Right forelimb (tissue), 1 donor: ENCODE measurements at places on chromosomes 16 and 17.
A peak's percentile ranks its signal among the peaks of the same experiment; 100 is the strongest.

DNA sequence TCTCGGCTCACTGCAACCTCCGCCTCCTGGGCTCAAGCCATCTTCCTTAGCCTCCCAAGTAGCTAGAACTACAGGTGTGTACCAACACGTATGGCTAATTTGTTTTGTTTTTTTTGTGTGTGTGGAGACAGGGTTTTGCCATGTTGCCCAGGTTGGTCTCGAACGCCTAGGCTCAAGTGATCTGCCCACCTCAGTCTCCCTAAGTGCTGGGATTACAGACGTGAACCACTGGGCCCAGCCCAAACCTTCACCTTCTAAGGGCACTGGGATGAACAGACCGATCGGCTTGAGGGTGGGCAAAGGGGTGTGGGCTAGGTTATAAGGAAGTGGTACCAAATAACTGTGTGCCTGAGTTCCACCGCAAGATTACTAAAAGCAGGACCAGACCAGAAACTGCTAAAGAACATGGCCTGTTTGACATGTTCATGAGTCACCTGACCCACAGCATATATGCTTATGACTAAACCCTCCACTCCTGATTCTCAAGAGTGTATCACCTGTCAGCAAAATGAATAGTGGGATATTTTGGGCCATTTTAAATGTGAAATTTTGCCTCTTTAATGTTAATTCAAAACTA lies 8.1 kb downstream of the TMEM97 start:
- no peak for DNase-seq

DNA sequence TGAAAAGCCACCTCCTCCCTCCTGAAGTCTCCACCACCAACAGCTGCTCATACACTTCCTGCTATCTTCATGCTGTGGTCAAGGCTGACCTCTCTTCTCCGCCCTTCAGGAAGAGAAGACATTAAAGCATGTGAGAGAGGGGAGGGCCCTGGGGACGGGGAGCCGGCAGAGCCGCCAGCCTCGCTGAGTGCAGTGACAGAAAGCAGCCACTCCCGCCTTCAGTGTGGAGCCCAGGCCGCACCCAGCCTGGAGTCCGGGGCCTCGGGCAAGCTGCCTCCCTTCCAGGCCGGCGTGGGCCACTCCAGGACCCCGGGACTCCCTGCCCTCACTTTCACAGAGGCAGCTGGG lies 94.7 kb upstream of the TNRC6C start:
- DNase-seq = no peak

- DNase-seq = peak; percentile 47
Observed at GRCh38 chr17:75773808-75774470, 8.9 kb upstream of the GALK1 start.

DNA sequence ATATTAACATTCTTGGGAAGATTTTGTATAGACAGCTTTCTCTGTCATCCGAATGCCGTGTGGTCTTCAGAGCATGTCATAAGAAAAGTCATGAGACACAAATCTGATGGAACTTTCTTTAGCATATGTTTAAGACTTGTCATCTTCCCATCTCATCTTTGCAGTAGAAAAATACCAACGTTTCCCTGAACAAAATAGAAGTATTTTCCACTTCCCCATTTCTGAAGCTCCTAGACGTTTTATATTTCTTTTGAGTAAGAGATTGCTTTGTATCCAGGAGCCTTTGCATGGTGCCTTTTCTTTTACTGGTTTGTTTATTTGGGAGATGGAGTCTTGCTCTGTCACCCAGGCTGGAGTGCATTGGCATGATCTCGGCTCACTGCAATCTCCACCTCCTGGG lies 235.1 kb downstream of the PRKCA start:
- no peak for DNase-seq

- no peak for DNase-seq
Observed at GRCh38 chr16:61042737-61043136, 993.5 kb downstream of the CDH8 start.

GRCh38 chr17:50831471-50831928 lies 3.9 kb upstream of the WFIKKN2 start:
- peak; percentile 91 for DNase-seq

GRCh38 chr17:40219594-40220338 lies 662 bp downstream of the WIPF2 start:
- DNase-seq = peak; percentile 89

DNA sequence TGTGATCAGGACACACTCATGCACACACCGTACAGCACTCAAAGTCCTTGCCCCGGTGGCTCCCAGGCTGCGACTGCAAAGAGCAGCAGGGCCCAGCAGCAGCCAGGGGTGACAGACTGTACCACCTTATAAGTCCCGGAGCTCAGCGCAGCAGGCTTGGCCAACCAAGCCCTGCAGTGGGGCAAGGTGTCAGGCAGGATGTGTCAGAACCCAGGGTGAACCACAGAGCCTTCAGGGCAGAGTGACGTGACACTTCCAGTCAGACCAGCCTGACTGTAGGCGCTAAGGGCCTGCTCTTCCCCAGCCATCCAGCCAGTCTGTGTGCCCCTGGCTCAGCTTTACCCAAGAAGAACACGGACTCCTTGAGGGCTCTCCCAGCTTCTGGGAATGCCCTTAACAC lies 204.1 kb downstream of the COPRS start:
- DNase-seq = no peak

GRCh38 chr16:49828533-49829267 lies 27.2 kb downstream of the ZNF423 start:
- DNase-seq = no peak

DNA sequence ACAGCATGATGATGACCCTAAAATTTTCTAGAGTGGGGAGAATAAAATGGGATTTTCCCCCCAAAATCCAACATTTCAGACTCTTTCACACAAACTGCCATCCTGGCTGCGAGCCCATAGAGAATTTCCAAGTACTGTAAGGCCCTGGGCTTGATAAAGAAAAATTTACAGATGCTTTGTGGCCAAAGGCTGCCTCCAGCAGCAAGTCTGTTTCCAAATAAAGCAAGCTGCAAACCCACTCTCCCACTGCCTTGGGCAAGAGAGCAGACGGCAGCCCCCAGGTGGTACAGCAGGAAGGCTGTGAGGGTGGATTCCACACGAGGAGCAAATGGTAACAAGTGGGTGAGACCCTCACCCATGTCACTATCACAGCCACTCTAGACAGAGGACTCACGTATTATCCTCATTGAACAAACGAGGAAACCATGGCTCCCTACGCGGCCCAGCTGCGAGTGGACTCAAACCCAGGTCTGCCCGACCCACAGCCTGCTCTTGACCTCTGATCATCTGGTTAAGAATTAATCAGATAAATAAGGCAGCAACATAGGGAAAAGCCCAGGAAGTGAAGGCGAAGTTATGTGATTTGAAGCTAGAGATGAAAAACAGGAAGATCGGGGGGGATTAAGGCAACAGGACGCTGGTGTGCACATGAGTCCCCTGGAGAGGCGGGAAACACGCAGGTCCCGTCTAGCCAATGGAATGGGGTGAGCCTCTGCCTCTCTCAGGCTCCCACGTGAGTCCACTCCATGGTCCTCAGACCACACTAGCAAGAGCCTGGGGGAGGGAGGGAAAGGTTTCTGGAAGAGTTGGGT lies 37.4 kb downstream of the AXIN2 start:
- no peak for DNase-seq

DNA sequence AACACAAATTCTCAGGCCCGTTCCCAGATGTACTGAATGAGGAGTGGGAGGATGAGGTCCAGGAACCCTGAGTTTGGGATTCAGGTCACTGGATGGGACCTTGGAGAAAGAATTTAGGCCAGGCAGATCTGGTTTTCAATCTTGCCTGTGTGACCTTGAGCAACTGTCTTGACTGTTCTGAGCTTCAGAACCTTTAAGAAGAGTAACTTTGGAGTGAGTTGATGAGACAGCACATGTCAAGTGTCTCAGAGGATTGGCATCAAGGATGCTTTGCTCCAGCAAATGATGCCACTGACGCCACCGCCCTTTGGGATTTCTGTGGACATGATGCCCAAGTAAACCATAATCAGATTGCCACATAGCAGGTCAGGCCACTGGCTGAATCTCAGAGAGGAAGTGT lies 56.2 kb upstream of the DNAJA2 start:
- no peak for DNase-seq

- no peak for DNase-seq
Observed at GRCh38 chr17:44367231-44367979, 3.8 kb upstream of the FAM171A2 start.

- no peak for DNase-seq
Observed at GRCh38 chr16:78648517-78648916, 549.1 kb downstream of the WWOX start.

- no peak for DNase-seq
Observed at GRCh38 chr17:56297184-56297583, 143.9 kb downstream of the ANKFN1 start.

DNA sequence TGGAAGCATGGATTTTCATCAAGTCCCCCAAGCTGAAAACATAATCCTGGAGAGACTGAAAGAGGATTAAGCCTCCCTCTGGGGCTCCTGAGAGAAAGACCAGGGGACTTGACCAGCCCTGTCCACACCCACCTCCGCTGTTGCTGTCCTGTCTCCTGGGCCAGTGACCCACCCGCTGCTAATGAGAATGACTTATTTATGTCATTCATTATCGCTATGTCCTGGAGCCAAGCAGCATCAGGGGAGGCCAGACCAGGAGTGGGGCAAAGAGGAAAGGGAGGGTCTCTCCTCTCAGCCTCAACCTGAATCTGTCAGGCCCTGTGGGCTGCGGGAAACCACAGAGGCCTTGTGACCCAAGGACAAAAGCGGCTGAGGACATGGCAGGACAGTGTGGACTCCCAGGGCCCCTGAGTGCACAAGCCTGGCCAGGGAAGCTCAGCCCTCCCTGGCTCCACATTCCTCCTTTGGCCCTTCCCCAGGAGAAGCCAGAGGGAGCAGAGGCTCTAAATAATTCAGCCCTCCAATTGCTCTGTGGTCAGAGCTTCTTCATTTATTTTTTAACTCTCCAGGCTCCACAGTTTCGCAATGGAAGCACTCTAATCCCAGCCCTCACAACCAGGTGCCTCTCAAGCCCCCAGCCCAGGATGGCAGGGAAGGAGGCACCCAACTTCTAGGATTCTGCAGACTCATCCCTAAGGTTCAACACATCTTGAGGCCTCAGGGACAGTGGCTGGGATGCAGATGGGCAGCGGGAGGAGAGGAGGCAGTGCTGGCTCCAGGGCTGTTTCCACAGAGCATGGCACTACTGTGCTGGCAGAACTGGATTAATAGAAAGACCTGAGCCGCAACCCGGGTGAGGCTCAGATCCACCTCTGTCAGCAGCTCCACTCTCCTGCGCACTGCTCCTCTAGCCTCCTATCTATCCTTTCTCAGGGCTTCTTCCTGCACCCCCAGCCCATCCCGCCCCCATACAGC lies 19.1 kb downstream of the CUEDC1 start:
- peak; percentile 75 for DNase-seq

GRCh38 chr17:7947651-7948050 lies 15.6 kb downstream of the CNTROB start:
- no peak for DNase-seq

- no peak for DNase-seq
Observed at GRCh38 chr17:65799454-65799853, 238.0 kb upstream of the AXIN2 start.

DNA sequence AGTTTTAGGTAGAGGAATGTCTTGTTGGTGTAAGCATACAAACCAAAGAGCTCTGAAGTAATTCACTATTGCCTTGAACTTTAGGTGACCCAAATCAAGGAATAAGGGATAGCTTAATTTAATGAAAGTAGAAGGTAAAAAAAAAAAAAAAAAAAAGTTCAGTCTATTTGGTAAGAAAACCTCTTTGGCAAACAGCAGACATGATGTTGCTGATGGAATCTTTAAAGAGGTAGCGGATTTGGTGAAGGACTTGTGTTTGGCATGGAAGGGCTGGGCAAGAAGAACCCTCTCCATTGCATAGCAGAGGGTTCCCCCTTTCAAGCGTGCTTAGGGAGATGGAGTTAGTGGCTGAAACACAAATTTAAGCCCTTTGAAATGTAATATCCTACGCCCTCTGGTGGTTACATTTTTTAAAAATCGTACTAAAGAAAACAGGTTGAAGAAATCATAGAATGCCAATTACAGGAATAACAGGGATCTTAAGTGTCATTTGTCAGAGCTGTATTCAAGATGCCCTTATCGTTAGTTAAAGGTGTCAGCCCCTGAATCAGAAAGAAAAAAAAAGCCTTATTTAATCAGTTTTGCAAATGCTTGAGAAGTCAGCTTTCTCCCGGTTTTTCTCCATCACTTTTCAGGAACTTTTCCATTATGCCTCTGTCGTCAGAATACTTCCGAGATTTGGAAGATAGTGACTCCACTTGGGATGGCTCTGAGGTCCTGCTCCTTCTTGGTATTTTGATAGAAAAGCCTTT lies 383.1 kb downstream of the KCNJ2 start:
- no peak for DNase-seq

GRCh38 chr17:40265337-40265736 lies 22.3 kb upstream of the CDC6 start:
- no peak for DNase-seq

DNA sequence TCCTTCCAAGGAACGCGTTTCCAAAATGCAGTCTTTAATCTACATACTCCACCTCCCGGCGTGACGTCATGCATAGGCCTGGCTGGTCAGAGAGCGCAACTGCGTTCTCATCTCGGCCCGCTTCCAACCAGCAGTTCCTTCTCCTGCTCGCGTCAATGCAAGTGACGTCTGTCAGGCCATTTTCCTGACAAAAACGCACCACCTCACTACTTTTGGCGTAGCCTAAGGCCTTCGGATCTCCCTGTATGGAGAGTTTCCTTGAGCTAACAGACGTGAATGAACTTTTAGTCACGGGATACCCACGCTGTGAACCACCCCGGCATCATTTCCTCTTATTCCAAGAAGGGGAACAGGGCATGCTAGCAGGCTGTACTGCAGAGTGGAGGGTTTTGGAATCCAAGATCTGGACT lies 25.0 kb downstream of the TEX14 start:
- peak; percentile 65 for DNase-seq

DNA sequence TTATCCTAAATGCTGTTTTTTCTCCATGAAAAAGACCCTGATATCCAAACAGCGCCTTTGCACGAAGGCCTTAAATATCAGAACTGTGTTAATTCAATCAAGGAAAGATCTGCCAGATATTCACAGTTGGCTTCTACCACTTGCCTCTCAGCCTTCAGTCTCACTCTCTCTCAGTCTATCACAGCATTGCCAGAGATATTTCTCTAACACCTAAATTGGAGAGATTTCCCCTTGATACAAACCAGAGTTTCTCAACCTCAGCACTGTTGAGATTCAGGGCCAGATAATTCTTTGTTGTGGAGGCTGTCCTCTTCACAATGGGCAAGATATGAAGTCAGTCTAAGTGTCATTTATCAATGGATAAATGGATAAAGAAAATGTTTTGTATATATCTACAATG lies 454.1 kb upstream of the MAF start:
- DNase-seq = no peak

DNA sequence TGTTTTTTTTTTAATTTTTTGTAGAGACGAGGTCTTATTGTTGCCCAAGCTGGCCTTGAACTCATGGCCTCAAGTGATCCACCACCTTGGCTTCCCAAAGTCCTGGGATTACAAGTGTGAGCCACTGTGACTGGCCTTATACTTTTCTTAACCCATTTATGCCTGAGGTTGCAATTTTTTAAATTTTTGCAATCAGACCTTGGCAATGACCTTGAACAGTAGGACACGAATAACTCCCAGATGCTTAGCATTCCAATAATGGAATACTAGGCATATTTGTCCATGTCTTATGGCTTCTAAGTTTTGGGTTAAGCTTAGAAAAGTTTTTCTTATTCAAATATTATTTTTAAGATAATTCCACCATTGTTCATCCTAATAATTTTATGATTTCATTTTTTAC lies 28.3 kb upstream of the TMEM97 start:
- no peak for DNase-seq

GRCh38 chr16:72191551-72191950 lies 19.6 kb upstream of the PMFBP1 start:
- no peak for DNase-seq
